Endothelial cell (in vitro differentiated cells): ENCODE measurements at places on chromosomes 6 and 20.

- DNase-seq = peak; percentile 55
Observed at GRCh38 chr20:31517373-31517772, 3.1 kb downstream of the HM13 start.

DNA sequence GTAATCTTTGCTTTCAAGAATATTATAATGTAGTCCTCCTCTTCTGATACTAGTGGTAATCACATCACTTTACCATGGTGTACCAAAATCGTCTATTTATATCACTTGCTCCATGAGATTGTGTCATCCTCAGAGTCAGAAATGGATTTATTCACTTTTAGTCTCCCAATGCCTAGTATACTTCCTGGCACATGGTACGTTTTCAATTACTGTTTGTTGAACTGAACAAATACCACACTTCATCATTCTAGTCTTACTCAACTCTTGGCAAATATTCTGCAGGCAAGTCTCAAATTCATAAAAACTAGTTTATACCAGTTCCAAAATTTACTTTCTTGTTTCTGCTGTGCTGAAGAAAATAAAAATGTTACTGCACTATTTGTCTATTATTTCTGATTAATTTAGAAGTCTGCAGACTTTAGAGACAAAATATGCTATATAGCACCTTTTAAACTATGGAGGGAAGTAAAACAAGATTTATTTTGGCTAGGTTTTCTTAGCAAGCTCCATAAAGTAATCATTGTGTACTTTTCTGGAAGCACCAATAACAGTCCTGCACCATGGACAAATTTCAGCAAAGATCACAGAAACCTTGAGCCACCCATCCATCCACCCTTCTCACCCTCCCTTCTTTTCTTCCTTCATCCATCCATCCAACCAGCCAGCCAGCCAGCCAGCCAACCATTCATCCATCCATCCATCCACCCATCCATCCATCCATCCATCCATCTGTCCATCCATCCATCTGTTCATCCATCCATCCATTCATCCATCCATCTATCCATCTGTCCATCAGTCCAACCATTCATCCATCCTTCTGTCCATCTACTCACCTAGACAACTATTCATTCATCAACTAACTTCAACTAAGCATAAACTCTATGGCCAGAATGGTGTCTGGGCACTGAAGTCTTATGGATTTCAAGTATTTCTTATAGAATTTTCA lies 102.1 kb upstream of the STMND1 start:
- no peak for DNase-seq

DNA sequence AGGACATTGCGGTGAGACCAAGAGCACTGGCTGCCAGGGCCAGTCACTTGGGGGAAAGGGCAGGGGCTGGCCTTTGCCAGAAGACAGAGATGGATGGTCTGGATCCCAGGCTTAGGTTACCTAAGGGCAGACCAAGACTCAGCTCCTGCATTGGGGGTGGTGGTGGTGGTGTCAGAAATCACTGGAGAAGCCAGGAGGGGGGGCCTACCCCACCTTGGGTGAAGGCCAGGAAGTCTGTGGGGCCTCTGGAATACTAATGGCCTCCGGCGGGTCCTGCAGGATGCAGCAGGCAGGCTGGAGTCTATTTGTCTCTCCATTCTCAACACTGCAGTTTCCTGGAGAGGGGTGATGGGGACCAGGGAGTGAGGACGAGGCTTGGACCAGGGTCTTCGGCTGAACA lies 32.8 kb downstream of the CD40 start:
- no peak for DNase-seq

DNA sequence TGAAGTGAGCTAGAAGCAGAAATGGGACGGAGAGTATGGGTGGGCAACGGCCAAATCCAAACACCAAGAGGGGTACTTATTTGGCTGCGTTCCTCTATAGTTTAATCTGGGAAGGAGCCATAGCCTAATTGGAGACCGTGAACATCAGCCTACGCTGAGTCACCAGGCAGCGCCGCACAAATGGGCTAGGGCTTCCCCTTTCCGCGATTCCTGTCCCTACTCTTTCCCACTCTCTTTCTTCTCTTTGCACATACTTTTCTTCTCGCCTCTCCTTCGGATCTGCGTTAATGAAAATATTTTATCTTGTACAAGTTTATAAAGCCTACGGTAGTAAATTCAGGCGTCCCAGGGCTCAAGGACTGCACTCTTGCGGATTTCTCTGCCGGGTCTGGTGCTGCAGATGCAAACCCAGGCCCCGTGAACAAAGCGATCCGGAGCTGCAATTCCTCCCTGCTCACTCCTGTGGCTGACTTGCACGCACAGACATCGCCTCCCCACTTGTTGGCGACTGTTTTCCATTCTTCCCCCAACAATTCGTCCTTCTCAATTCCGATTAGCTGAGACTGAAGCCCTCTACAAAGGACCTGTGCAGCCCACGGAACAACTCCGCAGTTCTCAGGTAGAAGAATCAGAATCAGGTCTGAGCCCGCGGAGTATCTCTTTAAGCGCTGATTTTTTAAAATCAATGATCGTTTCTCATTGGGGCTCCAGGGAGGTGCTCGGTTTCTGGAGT lies 4.2 kb upstream of the TBX18 start:
- DNase-seq = peak; percentile 46
